H4 (cell line): ENCODE measurements at places on chromosomes 16 and 17. TPM values are rescaled to one million over a fixed set of nuclear protein-coding genes. Genes with fewer than 3 reads are reported as not detected.

GRCh38 chr16:1363501-1364041, 11.8 kb downstream of the GNPTG start:
- no peak for DNase-seq

DNA sequence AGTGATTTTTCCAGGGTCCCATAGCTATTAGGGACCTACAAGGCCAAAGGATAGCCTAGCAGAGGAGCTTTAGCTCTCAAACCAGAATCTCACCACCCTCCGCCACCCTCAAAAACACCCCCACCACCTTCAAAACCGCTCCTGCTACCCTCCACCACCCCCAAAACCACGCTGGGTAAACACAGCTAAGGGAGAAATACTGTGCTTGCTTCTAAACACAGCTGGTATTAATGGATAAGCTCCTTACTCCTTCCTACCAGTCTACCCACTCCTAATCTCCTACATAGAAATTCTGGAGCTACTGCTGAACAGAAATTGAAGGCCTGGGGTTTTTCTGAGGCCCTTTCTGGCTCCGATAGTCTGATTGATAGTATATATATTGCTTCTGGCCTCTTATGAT, 2.2 kb upstream of the LPCAT2 start:
- DNase-seq: no peak

- no peak for DNase-seq
Measured at GRCh38 chr16:2982402-2982801, 2.2 kb upstream of the PKMYT1 start.

- no peak for DNase-seq
Measured at GRCh38 chr17:80857756-80858171, 133.9 kb upstream of the CHMP6 start.

GRCh38 chr17:39193346-39193745, 4.1 kb downstream of the CACNB1 start:
- no peak for DNase-seq

- DNase-seq: no peak
Measured at GRCh38 chr16:19128454-19129200, 14.9 kb downstream of the ITPRIPL2 start.

DNA sequence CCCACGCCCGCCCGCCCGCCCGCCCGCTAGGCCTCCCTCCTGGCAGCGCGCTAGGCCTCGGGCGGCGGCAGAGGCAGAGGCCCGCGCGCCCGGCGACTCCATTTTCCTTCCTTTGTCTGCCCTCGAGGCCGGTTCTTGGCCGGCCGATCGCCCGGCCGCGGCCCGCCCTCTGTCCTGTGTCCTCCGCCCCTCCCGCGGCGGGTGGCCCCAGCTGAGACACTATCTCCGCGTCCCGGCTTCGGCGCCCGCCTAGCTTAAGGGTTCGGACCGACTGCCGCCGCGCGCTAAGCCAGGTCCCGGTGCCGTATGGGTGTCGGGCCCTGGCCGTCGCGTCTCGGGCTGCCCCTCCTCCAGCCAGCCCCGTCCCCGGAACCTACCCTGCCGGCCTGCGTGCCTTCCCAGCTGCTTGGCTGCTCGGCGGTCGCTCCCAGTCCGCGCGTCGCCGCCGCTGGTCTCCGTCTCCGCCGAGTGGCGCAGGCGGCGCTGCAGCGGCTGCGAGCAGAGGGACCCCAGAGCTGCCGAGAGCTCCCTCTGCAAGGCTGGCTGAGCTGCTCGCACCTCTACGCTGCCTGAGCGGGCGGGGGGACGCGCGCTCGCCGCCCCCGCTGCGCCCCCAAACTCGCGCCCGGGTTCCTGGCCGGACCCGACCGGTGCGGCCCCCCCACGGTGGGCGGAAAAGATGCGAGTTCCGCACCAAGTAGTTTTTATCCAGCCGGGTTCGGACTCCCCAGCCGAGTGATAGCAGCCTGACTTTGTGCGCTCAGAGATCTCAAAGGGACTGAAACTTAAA, 787 bp downstream of the CTCF start:
- DNase-seq: no peak

DNA sequence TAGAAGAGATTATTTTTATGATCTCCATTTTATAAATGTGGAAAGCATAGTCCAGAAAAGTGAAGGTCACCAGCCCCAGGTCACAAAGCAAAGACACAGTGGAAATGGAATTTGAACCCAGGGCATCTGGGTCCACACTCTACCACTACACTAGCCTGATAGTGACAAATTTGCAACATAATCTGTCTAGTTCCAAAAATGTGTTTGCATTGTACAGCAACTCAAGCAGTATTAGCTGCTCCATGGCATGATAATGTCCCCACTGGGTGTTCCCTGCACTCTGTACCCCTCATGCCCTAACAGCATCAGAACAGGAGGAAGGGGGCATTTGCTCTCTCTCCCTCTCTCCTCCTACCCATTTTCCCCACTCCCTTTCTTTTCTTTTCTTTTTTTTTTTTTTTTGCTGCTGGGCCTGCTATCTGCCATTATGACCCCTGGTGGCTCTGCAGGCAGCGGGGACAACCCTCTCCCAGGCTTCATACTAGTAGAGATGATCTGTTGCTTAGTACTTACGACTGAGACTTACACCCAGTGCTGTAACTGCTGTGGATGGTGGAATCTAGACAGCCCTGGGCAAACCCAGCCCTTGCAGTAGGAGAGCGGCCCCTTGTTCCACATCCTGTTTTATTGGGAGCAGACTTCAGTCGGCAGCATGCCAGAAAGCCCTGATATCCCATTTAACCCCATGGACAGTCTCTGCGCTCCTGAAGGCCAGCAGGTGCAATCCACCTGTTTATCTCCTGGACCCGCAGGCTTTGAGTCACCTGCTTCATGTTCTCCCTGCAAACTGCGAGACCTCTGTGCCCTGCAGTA, 306.3 kb downstream of the SOX9 start:
- DNase-seq: no peak

DNA sequence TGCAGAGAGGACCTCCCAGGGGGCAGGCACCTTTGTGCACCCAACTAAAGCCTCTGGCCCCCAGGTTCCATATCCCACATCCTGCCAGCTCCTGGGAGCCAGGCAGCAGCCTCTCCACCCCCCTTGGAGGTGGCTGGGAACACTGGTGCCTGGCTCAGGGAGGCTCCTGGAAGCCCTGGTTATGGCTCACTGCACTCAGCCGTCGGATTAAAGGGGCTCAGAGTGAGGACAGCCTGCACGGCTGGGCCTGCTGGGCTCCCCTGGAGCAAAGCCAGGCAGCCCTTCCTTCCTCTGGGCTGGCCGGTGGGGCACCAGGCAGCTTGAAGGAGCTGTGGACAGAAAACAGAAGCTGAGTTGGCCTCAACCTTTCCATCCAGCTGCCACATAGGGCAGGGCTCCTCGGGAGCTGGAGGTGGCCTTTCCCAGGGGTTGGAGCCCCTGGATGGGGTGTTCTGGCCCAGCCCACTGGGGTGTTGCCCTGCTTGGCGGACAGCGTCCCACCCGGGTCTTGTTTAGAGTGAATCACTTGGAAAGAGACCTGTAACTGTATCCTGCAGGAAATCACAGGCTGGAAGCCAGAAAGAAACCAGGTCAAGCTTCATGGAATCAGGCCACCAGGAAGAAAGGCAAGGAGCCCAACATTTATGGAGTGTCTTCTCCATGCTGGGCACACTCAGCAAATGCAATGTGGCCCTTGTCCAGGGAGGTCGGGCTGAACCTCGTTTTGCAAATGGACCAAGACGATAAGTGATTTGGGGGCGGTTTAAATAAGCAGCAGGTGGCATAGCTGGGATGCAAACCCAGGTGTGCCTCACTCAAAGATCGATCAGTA, 253.3 kb downstream of the SOX9 start:
- DNase-seq: peak; percentile 64

DNA sequence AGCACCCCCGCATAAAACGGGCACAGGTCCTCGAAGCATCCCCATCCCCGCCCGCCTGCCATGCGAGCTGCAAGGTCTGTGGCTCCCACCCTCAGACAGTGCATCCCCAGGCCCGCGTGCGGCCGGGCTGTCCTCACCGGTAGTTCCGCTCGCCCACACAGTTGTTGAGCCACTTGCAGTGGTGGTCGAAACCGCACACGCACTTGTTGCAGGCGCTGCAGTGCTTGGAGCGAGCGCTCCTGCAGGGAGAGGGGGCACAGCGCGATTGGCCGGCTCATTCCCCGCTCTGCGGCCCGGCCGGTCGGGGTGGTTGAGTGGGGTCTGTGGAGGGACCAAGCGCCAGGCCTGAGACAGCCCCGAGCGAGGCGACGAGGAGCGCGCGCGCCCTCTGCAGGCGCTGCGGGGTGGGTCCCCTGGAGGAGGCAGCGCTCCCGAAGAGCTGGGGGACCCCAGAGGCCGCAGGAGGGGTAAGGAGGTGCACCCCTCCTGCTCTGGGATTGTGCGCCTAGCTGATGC, 6.0 kb upstream of the TPPP3 start:
- no peak for DNase-seq

DNA sequence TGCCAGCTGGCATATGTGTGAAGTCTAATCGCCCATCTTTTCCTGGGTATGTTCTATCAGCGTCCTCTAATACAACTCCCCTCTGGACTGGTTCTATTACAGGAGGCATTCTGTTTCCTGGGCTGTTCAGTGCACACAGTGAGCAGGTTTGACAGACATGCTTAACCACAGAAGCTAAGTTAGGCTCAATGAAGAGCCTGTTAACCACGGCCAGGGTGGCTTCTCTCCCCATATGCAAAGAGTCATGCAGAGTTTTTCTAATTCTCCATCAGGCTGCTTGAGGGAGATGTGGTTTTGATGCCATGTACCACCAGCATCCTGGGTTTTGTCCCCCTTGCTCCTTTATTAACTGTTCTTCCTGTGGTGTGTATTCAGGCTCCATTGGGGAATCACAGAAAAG, 57.2 kb upstream of the ALOX12 start:
- no peak for DNase-seq

GRCh38 chr16:26457095-26457494, 609.6 kb upstream of the C16orf82 start:
- DNase-seq: no peak

- no peak for DNase-seq
Measured at GRCh38 chr17:42759982-42760651, 910 bp upstream of the RAMP2 start.

OTOA gene
- 0.04 TPM in 1 of 2 replicates, not detected in the other for total RNA-seq

- no peak for DNase-seq
Measured at GRCh38 chr16:76121636-76122035, 155.6 kb upstream of the CNTNAP4 start.

DNA sequence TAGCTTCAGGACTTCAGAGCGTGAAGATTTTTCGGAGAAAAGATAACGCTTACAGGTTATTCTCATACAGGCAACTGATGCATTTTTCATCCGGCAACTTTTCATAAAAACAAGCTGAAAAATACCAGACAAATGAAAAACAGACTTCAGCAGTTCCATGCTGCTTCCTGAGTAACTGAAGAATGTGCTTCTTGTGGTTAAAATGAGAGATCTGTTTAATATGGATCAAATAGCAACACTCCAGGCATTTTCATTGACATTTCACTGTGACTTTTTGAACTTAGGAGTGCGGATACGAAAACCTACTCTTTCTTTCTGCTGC, 705 bp upstream of the PITPNC1 start:
- DNase-seq: no peak

COG7 gene
- 12.9 and 14.8 TPM in 2 replicates for total RNA-seq

LLGL1 gene
- 12.1 and 14.0 TPM in 2 replicates for total RNA-seq

ATP6V0D1 gene
- 99.0 and 101 TPM in 2 replicates for total RNA-seq

DNA sequence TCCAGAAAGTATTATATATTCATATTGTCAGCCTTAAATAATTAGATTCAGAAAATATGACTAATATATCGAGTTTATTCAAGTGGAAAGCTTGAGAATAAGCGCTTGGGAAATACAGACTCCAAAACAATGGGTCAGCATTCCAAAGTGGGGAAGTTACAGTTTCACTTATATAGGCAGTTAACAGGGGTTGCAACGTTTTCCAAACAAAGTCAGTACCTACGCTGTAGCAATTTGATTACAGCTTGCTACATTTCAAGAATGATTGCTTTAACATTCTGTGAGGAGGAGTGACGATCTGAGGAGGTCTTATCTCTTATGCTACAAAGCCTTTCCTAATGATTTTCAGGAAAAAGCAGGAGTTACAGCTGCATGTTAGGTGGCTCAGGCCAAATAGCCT, 34.2 kb upstream of the HS3ST3A1 start:
- DNase-seq: no peak

DNA sequence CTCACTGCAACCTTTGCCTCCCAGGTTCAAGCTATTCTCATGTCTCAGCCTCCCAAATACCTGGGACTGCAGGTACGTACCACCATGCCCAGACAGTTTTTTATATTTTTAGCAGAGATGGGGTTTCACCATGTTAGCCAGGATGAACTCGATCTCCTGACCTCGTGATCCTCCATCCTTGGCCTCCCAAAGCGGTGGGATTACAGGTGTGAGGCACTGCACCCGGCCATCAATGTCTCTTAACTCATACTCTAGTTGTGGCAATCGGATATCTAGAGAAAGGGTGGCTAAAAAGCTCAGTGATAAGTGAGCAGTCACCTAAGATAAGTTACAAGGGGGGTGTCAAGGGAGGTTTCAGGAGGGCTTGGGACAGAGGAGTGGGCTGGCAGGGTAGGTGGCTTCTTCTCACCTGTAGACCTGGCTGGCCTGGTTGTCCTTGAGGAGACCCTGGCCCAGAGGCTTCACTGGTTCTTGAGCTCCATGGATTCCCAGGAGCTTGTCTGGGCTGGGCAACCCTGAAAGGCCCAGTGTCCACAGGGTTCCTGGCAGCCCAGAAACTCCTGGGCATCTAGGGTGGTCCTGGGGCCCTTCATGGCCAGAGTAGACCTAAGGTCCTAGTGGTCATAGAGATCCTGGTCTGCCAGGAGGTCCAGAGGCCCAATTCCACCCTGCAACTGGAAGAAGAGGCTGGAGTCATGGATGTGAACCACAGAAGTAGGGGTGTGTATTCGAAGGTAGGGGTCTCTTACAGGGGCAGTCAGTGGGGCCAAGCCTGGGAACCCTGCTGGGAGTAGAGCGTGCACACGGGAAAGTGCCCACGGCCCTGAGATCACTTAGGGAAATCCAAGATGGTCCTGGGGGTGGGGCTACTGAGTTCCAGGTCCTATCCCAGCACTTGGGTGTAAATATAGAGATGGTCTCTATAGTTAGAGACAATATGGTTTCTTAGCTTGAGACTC, 12.7 kb upstream of the IGFBP4 start:
- no peak for DNase-seq

KRTAP2-3 gene
- total RNA-seq: 0.21 TPM in 1 of 2 replicates, not detected in the other

GRIN2A gene
- 0.17 TPM in 1 of 2 replicates, not detected in the other for total RNA-seq

GRCh38 chr17:62064791-62065563, at the start of gene MED13:
Gene MED13, minus strand, starts transcription at chr17:62065278. Its CDS starts 73 bp downstream, at chr17:62065205.
- peak; percentile 34 for DNase-seq

DNA sequence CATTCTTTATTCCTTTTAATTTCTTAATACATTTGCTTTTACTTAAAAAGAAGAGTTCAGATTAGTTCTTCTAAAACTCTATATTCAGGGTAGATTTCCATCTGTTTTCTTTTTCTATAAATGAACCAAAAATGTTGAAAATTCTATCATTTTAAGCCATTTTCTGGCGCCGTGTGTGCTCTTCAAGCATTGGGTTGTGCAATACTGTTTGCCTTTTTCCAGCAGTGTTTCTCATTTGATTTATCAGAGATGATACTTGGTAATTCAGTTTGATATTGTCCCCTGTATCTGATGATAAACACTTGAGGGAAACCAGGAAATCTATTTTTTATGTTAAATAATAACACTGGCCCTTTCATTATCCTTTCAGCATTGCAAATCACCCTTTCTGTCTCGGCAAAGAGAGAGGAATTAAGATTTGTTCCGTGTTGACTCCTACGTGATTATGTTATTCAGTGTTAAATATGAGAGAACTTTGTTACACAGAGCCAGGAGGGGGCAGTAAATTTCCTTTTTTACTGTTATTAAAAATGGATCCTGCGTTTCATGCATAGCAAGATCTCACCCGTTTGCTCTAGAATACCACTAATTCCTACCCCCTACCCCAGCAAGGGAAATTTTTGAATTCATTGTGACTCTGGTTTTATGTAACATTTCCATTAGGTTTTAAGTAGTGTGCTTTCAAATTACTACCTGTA, 606.9 kb upstream of the RBFOX1 start:
- DNase-seq: peak; percentile 4

GRCh38 chr16:46937536-46937935, 35.9 kb downstream of the DNAJA2 start:
- no peak for DNase-seq

TGFB1I1 gene
- 12.8 and 18.9 TPM in 2 replicates for total RNA-seq
